Progenitor cell of endocrine pancreas (in vitro differentiated cells): ENCODE measurements at places on chromosomes 13 and 19.

GRCh38 chr13:44374348-44374712 lies 706 bp downstream of the SERP2 start:
- DNase-seq: no peak

DNA sequence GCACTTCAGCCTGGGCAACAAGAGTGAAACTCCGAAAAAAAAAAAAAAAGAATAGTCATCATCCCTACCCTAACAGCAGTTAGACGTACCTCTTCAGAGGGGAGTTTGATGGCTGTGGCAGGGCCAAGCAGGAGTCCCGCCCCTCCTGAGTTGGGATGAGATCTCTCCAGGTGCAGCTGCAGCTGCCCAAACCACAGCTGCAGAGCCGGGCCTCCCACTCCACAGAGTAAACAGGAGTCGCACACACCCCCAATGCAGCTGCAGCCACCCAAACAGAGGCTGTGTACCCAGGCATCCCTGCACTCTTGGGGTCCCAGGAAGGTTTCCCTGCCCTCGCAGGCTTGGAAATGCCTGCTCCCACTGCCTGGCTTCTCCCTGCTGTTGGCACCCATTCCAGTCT lies 17.4 kb upstream of the MLLT1 start:
- DNase-seq: no peak

GRCh38 chr13:112851107-112852038 lies 117.6 kb upstream of the MCF2L start:
- DNase-seq: no peak

DNA sequence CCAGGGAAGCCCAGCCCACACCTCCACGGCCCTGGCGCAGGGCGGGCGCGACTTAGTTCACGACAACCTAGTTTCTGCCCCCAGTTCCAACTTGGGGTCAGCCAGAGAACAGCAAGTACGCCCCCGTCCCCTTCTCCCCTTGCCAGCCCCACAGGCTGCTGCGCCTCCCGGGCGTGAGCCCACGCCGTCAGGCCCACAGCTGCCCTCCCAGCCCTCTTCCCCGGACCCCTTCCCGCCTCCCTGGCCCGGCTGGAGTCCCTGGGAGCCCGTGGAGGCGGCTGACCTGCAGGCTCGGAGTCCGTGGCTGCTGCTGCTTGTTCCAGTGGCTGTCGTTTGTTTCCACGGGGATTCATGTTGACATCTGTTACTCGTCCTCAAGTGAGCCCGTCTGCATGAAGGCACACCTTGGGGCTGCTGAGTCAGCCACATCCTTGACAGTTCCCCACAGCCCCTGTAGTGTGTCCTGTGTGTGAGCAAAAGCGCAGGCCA lies 86.0 kb downstream of the ATP11A start:
- DNase-seq: no peak

- no peak for DNase-seq
Observed at GRCh38 chr19:32407004-32407992, 1.7 kb downstream of the DPY19L3 start.

DNA sequence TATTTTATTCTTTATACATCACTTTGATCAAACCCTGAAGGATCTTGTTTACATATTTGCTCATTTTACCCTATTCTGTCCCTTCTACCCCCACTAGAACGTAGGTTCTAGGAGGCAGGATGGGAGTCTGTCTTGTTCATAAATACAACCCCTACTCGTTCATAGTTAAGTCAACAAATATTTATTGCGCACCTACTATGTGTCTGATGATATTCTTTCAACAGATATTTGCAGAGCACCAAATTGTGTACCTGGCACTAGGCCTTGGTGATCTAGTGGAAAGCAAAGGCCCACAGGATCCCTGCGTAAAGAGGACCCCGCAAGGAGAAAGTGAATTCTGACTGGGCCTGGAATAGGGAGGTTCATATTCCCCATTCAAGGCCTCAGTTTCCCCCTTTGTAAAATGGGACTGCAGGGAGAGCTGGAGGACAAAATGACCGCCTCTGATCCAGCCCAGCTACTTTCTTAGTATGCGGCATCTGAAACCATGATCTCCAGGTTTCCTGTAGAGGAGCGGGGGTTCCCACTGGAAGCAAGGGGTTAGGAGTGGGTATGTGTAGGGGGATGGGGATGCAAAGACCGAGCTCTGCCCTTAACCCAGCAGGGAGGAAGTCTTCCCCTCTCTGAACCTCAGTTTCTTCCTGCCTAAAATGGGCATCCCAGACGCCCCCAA lies 534 bp upstream of the GEMIN7 start:
- DNase-seq: no peak

DNA sequence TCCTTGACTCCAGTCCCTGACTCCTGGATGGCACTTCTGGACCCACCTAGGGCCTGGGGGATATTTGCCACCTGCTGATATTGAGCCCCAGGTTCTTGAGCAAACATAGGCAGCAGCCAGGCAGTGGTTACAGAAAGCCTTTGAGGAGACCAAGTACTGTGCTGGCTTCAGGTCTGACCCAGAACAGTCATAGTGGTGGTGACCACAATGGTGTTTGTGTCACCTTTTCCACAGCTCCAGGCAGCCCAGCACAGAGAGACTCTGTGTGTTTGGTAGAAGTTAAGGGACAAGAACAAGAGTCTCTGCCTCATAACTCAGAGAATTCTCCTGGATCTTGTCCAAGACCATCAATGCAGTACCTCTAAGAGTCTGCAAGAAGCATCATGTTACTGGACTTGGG lies 14.6 kb upstream of the CLC start:
- no peak for DNase-seq

GRCh38 chr19:5960005-5961001 lies 17.6 kb downstream of the RANBP3 start:
- no peak for DNase-seq

DNA sequence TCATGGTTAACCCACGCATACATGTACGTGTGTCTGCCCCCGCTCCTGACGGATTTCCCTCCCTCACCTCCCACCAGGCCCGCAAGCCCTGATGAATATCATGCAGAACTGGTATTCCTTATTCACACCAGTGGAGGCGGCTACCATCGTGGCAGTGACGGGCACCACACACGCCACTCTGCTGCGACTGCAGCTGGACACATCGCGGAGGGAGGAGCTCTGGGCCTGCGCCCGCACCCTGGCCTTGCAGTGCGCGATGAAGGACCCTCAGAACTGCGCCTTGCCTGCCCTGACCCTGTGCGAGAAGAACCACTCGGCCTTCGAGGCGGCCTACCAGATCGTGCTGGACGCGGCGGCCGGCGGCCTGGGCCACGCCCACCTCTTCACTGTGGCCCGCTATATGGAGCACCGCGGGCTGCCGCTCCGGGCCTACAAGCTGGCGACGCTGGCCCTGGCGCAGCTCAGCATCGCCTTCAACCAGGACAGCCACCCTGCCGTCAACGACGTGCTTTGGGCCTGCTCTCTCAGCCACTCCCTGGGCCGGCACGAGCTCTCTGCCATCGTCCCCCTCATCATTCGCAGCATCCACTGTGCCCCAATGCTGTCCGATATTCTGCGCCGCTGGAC lies 35.0 kb downstream of the ZSWIM4 start:
- no peak for DNase-seq

GRCh38 chr13:94972262-94972661 lies 259.9 kb upstream of the SOX21 start:
- DNase-seq: no peak

DNA sequence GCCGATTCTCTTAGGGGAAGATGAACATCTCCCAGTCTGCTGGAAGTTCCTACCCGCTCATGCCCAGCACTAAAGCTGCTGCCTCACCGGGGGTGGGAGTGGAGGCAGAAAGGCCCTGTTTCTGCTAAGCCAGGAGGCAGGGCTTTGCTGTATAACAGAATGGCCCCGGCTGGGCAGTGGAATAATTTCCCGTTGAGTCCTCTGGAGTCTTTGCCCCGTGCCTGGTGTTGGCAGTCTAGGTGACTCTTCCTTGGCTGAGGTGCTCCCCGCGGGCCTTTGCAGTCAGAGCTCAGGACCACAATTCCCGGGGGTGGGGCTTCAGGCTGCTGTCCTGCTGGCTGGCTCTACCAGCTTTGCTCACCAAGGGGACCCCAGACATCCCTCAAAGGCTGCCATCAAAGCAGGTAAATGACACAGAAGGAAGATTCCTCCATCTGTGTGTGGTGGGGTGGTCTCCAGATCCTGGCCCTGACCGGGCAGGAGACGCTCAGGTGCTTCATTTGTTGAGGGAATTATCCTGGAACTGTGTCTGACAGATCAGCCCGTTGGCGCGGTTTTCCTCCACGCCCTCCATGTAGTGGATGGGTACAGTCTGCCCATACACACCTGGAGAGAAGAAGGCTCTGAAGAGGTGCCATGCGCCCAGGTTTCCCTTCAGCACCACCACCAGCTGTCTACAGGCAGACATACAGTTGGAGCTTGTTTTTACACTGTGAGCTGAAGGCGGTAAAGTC lies 209.9 kb downstream of the TEX29 start:
- DNase-seq: no peak

- DNase-seq: no peak
Observed at GRCh38 chr13:44219577-44220548, 153.8 kb upstream of the SERP2 start.

GRCh38 chr13:109859898-109860297 lies 73.5 kb upstream of the IRS2 start:
- DNase-seq: no peak
